ENCODE measurements at places on chromosomes 3 and 15.
A peak's percentile ranks its signal among the peaks of the same experiment; 100 is the strongest.

GRCh38 chr3:14829811-14830210 lies 11.0 kb downstream of the FGD5 start:
- no peak for DNase-seq

DNA sequence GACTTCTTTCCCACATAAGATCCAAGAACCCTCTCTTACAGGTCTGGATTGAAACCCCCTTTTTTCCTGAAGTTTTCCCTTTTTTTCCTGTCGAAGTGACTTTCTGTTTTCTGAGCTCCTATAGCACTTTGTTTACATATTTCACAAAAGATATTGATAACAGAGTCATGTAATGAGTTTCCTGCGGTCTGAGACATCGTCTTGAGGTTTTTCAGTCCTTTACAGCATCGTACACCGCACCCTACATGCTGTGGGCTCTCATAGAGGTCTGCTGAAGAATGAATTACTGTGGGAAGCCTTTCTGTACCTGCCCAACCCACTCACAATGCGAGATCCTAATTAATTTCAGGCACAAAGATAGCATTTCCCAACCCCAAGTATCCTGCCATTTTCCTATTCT lies 53.1 kb downstream of the MCF2L2 start:
- no peak for DNase-seq

DNA sequence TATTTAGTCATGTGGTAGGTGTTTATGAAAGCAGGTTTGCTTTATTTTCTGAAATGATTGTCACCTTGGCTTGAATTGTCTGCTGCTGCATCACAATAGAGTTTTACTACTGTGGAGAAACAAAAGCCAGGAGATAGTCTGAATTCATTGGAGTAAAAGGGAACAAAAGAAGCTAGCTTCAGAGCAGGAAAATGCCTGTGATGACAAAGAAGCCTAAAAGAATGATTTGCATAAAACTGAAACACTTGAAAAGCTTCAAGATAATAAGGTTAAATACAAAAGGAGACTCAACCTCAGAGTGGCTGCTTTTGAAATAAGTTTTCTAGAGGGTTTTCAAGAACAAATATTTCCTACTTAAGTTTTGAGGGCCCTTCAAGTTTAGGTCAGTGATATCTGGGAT lies 138.3 kb downstream of the PTPRG start:
- DNase-seq: no peak

- DNase-seq: peak; percentile 2
Observed at GRCh38 chr3:42491881-42492507, 10.4 kb upstream of the VIPR1 start.

DNA sequence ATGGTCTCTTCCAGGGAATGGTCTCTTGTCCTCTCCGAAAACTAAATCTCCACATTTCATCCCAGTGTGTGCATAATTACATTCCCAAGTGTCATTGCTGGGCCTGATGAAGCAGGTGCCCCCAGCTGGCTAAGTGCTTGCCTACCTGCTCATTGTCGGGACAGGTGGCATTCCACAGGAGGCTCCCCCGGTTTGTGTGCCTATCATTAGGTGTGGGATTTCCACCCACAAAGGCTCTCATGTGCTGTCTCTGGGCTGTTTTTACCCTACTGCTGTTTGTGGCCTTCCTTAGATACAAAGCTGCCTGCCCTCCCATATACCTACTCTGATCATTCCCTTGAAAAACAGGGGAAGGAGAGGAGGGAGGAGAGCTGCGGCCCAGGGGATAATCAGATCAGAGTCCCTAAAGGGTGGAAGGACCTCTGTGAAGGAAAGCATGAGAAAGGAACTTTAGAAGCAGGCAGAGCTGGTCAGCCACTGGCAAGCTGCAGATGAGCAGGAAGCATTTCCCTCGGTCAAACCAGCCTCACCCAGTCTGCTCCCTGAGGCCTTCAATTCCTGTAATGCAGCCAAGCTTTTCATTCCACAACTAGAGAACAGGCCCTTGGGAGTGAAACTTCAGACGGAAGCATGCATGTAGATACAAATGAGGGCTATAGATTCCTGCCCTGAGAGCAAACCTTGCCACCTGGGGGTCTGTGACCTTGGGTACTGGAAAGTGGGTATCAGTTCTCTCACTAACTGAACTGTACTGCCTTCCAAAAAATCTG lies 60.7 kb upstream of the HEG1 start:
- no peak for DNase-seq

DNA sequence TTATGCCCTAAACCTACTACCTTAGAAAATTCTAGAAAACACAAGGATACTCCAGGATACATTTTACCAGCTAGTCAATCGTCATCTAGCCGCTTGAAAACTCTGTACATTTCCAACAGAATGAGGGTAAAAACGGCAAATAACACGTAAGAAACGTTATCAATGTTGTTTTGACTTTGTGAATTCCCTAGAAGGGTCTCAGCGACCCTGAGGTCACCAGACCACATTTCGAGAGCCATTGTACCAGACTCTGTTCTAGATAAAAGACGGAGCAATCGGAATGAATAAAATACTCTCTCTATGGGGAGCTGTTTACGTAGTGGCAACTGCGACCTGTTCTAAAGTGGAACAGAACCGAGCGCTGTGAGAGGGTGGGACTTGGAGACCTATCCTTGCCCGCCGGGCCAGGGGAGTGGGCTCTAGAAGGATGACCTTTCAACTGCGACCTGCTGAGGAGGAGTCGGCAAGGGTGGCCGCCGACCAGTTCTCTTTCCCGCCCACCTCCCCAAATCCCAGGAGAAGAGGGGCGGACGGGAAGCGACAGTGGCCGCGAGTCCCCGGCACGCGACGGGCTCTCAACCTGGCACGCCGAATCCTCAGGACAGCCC lies 778 bp upstream of the AP4E1 start:
- DNase-seq: peak; percentile 56

GRCh38 chr3:16743276-16743675 lies 138.1 kb upstream of the DAZL start:
- DNase-seq: no peak
